ENCODE measurements at places on chromosomes 12 and 14. TPM values are rescaled to one million over a fixed set of nuclear protein-coding genes. Genes with fewer than 3 reads are reported as not detected.
A peak's percentile ranks its signal among the peaks of the same experiment; 100 is the strongest.

COCH gene
- 5.9 TPM for total RNA-seq

C3AR1 gene
- not detected for total RNA-seq

PYGL gene
- total RNA-seq: 38.8 TPM

OTX2 gene
- total RNA-seq: 0.22 TPM

SCARB1 gene
- total RNA-seq: 27.7 TPM

SLCO1A2 gene
- 10.7 TPM for total RNA-seq

MLXIP gene
- total RNA-seq: 28.4 TPM

NPFF gene
- total RNA-seq: not detected

TAS2R8 gene
- not detected for total RNA-seq

ITPR2 gene
- 80.6 TPM for total RNA-seq

EFS gene
- total RNA-seq: 59.3 TPM

DDN gene
- total RNA-seq: 8.8 TPM

NTS gene
- 117 TPM for total RNA-seq

TAS2R43 gene
- total RNA-seq: 1.0 TPM

SOCS4 gene
- 22.4 TPM for total RNA-seq

ATXN2 gene
- total RNA-seq: 63.4 TPM

HOXC12 gene
- not detected for total RNA-seq

GRCh38 chr12:92438641-92439419 lies 264.0 kb upstream of the PLEKHG7 start:
- DNase-seq: no peak

DNA sequence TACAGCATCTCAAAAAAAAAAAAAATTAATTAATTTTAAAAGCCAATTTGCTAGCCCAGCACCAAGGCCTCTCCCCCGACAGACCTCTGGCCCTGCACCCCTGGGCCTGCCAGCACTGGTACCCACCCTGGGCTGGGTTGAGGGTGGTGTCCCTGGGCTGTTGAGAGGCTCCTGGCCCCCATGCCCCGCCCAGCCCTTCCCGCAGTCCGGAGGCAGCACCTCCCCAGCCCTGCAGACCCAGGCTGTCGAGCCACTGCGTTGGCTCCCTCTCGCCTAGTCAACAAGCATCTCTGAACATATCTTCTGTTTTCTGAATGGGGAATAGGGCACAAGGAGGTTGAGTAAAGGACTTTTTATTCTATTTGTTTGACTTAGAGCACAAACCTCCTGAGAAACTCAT lies 87.1 kb downstream of the FBXL14 start:
- DNase-seq: no peak

DNA sequence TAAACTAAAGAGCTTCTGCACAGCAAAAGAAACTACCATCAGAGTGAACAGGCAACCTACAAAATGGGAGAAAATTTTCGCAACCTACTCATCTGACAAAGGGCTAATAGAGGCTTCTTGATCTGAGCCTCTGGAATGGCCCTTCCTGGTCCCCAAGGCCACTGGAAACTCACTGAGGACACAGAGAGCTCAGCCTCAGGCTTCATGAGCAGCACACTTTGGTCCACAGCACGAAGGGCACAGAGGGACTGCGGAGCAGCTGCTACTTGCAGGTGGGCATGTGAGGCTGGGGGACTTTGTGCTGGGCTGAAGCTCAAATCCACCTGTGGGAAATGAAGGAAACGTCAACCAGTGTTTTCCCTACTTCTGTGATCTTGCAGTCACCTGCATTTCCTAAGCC lies 27.4 kb downstream of the PZP start:
- DNase-seq: no peak

- DNase-seq: no peak
Observed at GRCh38 chr12:50598321-50598862, 93.6 kb downstream of the DIP2B start.

DNA sequence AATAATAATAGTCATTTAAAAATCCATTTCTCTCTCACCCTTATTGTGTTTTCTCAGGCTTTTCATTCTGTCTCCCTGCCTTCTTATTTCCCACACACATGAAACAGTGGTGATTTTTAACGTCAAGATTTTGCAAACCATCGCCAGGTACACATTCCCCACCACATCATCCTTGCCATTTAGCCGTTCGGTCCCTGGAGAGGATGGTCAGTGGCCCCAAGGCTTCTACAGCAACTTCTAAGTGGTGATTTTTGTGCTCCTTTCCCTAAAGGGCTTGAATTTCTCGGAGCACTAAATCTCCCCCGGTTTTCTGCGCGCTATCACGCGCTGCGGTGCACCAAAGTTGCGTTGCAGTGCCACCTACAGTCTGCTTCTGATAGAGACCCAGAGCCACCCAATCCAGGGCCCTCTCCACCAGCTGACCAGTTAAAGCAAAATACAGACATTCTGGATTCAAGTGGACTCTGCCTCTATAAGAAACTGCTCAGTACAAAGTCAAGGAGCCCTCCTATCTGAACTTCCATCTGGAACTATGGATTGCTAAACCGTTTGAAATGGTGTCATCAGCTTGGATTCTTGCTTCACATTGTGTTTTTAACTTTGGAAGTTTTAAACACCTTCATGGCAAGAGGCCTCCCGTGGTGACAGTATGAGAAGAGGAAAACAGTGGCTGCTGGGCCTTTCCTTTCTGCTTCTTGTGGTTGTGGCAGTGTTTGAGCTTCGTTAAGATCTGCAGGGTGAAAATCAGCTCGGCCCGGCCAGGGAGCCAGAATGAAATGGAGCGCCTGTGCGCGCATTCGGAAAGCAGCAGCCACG lies 234.0 kb downstream of the SPTSSA start:
- DNase-seq: peak; percentile 73

DNA sequence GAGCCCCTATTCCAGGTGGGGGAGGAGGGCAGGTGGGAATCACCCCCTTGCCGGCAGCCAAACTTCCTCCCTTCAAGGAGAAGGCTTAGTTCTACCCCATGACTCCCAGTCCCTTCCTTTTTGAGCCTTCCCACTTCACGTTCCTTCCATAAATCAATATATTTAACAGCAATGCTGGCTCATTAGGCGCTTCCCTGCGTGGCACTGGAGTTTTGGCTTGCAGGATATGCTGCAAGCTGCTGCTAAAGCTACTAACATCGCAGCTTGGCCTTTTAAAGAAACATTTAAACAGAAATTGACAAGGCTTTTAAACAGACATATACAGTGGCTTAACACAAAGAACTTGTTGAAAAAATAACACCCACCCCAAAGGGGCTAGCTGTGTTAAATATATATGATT lies 308.0 kb upstream of the FKBP4 start:
- DNase-seq: no peak

DNA sequence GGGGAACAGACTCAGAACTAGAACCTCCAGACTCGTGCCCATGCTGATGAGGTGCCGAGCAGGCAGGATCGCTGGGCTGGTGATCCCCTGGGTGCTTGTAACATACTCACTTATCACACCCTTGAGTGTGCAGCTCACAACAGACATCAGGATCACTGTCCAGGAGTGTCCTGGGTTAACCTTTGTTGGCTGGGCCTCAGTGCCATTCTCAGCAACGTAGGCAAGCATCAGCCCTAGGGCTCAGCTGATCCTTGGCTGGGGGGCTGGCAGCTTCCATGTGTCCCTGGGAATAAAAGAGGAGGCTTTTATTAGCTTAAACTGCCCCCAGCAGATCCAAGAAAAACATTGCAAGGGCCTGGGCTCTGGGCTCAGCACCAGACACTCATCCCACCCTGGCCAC lies 1.6 kb downstream of the TMEM229B start:
- DNase-seq: no peak

- DNase-seq: no peak
Observed at GRCh38 chr14:75911883-75912282, 69.9 kb downstream of the TGFB3 start.

GRCh38 chr12:65025136-65025535 lies 96.0 kb downstream of the WIF1 start:
- DNase-seq: no peak

DNA sequence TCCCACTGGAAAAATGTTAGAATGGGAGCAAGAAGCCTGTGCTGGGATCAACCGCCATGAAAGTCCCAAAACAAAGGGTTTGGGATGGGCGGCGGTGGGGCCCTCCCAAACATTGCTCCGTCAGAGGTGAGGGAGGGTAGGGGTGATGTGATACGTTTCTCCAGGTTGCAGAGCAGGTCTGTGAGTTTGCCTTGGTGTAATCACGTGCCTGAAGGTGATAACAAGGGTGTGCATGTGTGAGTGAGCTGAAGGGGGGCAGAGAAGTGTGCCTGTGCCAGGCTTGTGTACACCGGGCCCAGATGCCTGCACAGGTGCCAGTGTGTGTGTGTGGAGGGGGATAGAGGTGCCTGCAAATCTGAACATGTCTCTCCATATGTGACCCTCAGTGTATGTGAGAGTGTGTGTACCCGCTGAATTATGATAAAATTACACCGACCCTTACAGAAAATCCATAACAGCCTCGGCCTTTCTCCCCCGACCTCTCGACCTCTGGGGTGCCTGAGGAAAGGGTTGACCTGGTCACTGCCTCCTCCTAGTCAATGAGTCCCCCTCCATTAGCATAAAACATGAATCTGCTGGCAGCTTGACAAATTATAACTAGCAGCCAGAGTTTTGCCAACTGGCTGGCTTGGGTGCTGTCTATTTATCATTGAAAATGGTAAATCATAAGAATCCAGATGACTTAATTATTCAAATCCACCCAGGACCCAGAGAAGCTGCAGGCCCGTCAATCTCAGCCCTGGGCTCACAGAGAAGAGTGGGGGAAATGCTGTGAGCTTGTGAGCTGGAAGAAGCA lies 55.6 kb downstream of the SMUG1 start:
- no peak for DNase-seq

DNA sequence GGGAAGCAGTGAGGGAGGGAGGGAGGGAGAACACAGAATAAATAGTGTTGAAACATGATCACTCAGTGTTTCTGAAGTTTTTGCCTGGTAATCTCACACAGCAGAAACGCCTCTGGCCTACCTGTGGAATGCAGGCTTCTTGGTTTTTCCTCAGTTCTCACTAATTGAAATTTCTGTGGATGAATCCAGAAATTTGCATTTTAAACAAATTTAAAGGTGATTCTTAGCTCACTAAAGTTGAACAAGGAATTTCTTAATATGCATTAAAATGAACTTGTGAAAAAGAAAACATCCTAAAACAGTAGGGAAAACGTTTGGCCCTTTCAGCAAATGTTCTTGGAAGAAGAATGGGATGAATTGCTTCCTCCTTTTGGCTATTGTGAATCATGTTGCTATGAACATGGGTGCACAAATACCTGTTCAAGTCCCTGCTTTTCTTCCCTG lies 1.4 kb downstream of the RNASE9 start:
- no peak for DNase-seq

GRCh38 chr14:88563845-88564244 lies 1.0 kb downstream of the ZC3H14 start:
- no peak for DNase-seq

- no peak for DNase-seq
Observed at GRCh38 chr12:88063375-88063774, 34.2 kb upstream of the C12orf50 start.

DNA sequence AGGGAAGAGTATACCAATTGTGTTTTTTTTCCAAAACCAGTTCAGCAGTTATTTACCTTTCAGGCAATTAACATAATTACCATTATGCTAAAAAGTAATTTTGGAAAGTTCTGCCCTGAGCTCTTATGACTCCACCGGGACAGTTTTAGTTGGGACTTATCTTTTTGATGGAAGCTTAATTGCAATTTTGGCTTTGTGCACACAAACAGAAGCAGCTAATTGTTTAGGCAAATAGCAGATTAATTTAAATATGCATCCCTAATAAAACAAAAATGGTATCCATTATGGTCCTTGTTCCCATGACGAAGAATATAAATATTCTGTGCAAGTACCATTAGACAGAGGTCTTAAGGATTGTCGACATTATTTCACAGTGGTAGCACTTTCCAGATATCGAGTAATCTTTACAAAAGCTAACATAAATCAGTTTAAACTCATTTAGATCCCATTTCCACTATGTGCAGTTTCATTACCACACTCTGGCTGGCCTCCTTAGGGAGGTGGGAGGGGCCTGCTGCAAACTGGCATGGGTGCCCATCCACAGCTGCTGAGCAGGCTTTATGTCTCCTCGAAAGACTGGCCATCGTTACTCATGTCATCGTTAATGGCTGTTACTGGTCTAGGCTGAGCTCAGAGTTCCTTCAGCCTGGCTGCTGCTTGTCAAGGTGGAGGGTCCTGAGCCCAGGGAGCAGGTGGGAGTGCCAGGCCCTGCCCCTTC lies 68.2 kb downstream of the FBXW8 start:
- DNase-seq: no peak

DNA sequence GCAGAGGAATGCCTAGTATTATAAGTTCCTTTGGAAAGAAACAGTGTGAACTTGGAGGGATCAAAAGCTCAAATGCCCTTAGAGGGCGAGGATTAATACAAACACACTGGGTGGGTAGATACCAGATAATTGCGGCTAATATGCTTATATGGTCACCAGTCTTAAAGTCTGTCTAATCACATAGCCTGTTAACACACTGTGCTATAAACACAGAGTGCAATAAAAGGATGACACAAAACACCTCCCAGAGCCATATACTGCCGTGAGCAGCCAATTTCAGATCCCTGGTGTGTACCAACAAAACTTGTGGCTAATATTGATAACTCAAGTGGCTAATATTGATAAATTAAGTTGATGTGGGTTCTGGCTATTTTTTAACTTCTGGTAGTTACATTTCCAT lies 1.7 kb upstream of the IL26 start:
- no peak for DNase-seq

DNA sequence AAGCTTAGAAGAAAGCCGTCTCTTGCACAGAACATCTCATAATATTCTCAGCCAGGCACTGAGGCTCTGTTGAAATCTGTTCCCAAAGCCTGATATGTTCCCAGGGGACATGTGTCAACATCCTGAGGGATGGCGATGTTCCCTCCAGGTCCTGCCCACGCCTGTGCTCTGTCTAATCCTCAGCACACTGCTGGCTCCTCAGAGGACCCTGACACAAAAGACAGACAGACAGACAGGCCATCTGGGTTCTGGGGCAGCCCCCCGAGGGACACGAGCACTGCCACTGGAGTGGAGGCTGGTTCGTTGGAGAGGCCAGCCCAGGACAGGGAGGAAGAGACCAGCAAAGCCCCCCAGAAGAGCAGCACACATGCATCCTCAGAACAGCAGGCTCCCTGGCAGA lies 27.8 kb downstream of the CHGA start:
- no peak for DNase-seq

- DNase-seq: no peak
Observed at GRCh38 chr12:124490584-124491305, 76.7 kb downstream of the NCOR2 start.

- DNase-seq: no peak
Observed at GRCh38 chr12:16583969-16584745, 21.8 kb downstream of the LMO3 start.

GRCh38 chr12:13383379-13383778 lies 186.9 kb downstream of the EMP1 start:
- DNase-seq: no peak
